Hematopoietic multipotent progenitor cell treated with erythropoietin and hydrocortisone succinate and interleukin-3 and kit ligand, for 17 days (in vitro differentiated cells): ENCODE measurements at places on chromosomes 2 and 18.

GRCh38 chr2:223123855-223124610 is 72.0 kb downstream of the KCNE4 start:
- no peak for DNase-seq

DNA sequence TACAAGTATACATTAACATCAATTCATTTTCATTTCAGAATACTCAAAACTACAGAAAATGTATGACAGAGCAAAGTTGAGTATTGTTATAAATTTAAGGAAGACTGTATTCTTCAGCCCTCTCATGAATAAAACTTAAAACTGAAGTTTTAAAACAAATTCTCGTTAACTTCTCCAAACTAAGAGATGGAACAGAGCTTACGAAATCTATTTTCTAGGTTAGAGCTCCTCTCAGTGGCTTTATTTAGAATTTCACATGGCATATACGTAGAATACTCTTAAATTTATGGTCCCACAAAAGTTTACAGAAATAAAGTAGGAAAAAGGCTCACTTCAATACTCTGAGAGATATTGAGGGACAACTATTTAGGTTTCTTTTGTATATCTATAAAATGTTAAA is 612.1 kb downstream of the KCNJ3 start:
- DNase-seq = no peak

- DNase-seq = no peak
These were observed 11.7 kb downstream of the WDR7 start for GRCh38 chr18:56662902-56663301.

DNA sequence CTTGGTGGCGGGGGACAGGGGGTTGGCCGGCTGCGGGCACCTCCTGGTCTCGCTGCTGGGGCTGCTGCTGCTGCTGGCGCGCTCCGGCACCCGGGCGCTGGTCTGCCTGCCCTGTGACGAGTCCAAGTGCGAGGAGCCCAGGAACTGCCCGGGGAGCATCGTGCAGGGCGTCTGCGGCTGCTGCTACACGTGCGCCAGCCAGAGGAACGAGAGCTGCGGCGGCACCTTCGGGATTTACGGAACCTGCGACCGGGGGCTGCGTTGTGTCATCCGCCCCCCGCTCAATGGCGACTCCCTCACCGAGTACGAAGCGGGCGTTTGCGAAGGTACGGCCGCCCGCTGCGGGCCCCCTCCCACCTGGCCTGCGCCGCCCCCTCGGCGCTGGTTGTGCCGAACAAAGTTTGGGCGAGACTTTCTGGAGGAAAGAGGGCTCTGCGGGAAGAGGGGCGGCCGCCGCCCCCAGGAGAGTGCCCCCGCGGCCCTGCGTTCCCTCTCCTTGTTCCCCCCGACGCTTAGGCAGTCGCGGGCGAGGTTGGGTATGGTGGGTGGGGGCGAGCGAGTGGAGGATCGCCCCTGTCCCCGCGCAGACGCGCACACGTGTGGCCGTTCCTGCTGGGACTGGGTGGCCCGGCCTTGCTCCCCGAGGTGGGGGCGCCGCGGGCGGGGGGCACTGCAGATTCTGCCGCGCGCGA is 866 bp downstream of the CRIM1 start:
- DNase-seq = no peak

DNA sequence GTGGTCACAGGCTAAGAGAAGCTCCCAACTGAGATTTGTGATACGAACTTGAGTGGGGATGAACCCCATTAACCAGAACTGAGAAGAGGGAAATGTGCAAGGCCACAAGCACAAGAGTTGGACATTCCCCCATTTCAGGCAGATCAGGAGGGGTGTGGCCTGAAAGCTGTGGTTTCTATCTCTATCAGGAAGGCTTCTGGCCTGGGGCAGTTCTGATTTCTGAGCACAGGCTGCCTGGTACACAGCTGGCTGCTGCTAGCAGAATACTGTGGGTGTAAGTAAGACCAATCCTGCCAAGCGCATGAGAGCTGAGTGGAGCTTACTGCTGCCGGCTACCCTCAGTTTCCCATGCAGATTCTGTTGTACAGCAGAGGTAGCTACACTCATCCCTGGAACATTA is 484.6 kb downstream of the SATB2 start:
- no peak for DNase-seq

- no peak for DNase-seq
These were observed 106.4 kb upstream of the CCDC85A start for GRCh38 chr2:56077359-56077915.

GRCh38 chr2:203817147-203817546 is 50.4 kb upstream of the CTLA4 start:
- no peak for DNase-seq

- no peak for DNase-seq
These were observed 131.7 kb upstream of the SPOPL start for GRCh38 chr2:138369856-138370255.

DNA sequence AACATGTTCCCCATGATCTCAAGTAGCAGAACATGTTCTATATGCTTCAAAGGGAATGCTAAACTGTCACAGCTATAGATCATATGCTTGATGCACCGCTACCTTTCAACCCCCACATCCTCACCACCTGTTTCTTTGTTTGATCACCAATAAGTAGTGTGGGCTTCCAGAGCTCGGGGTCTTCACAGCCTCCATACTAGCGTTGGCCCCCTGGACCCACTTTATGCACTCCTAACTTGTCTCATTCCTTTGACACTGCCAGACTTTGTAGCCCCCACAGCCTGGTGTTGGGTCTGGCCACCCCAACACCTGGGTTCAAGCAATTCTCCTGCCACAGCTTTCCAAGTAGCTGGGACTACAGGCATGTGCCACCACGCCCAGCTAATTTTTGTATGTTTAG is 11.6 kb upstream of the RBM44 start:
- no peak for DNase-seq
